ENCODE measurements at places on chromosomes 16 and 17.

DNA sequence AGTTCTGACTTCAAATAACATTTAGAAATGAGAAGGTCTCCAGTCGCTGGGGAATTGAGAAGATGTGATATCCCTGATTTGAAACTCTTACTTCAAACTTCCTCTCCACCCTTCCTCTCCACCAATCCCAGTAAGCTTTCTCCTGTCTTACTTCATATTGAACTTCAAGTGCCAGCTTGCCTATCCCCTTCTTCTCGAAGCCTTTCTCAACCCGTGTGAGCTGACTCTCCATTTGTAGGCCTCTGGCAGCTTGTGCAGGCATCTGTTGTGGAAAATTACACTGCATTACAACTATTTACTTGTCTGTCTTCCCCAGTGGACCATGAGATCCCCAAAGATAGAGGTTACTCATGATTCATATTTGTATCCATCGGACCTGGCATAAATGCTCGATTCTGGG lies 280.8 kb upstream of the CDH5 start:
- no peak for DNase-seq

DNA sequence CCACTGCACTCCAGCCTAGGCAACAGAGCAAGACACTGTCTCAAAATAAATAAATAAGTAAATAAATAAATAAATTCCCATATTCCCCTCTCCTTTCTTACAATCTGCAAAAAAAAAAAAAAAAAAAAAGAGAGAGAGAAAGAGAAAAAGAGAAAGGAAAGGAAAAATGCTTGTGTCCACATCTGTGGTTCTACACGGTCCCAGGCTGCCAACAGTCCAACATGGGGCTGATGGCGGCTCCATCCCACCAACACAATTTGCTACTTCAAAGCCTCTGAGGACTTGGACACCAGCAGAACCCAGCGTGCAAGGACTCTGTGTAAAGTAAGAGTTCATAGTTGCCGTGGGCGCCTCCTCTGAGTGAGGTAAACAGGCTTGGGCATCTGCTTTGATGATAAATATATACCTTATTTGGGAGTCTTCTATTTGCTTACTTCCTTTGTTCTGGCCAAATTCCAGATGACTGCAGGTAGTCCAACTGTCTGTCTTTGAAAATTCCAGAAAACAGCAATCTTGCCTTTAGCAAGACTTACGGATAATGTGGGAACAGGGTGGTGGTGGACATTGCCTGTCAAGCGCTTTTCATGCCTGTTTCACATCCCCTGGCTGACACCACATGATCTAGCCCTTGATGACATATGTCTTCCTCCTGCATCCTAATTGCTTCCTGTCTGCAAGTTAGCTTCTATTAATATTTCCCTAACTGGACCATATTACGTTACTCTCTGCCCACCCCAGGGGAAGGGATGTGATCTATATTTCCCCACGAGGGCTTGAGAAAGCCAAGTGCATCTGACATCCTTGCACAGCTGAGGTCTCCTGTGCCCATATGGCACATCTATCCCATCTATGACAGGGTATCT lies 10.1 kb downstream of the LITAF start:
- DNase-seq = peak; percentile 38

DNA sequence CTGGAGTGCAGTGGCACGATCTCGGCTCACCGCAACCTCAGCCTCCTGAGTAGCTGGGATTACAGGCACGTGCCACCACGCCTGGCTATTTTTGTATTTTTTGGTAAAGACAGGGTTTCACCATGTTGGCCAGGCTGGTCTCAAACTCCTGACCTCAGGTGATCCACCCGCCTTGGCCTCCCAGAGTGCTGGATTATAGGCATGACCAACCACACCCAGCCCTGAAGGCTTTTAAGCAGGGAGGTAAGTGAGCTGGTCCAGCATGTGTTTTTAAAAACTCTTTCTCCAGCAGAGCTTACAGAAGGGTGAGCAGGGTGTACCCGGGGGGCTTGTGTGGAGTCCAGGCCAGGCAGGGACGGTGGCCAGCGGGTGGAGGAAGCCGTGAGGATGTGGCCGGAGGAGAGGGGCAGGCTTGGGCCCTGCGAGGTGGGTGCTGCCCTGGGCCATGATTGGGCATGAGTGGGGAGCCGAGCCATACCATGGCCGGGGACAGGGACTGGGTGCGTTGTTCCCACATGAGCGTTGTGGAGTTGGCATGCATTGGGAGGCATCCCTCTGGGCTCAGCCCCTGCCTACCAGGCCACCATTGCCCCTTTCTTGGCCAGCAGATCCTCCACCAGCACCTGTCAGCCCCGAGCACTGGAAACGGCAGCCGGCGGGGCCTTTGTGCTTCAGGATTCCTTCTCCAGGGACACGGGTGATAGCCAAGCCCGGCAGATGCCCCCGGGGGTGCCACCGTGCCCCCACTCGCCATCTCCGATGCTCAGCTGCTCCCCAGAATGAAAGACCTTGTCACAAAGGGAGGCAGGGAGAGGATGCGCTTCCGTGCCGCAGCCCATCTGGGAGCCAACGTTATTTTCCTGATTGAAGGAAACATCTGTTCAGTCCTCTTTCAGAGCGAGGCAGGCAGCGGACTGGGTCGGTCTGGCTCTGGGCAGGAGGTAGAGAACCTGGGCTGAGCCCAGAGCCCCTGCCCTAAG lies 64.5 kb downstream of the RAI1 start:
- DNase-seq = no peak

GRCh38 chr16:56910654-56911539 lies 21.0 kb upstream of the HERPUD1 start:
- peak; percentile 23 for DNase-seq

DNA sequence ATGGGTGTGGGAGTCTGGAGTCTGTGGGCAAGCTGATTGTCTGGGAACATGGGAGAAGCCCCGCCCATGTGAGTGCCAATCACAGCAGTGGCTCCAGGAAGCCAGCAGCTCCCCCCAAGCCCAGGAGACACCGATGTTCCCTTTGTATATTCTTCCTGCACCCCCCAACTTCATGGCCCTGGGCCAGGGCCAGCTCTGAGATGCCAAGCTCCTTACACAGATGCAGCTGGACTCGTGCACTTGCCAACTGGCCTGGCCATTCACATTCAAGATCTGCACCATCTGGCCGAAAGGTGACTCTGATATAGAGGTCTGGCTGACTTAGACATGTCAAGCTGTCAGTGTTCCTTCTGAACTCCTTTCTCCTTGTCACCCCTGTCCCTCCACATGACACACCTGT lies 50.5 kb downstream of the CACNG5 start:
- DNase-seq = no peak

GRCh38 chr17:31266042-31266441 lies 31.0 kb downstream of the OMG start:
- DNase-seq = peak; percentile 13

All from CD4-positive, alpha-beta T cell treated with Interleukin-4 for 1 hour (primary cell).